IMR-90 (cell line): ENCODE measurements at places on chromosomes 2 and 18.

- DNase-seq, result no peak
These were observed 2.8 kb downstream of the XDH start for GRCh38 chr2:31411771-31412170.

- DNase-seq, result peak; percentile 78
These were observed 358.2 kb upstream of the UBE2E3 start for GRCh38 chr2:180621941-180622918.

DNA sequence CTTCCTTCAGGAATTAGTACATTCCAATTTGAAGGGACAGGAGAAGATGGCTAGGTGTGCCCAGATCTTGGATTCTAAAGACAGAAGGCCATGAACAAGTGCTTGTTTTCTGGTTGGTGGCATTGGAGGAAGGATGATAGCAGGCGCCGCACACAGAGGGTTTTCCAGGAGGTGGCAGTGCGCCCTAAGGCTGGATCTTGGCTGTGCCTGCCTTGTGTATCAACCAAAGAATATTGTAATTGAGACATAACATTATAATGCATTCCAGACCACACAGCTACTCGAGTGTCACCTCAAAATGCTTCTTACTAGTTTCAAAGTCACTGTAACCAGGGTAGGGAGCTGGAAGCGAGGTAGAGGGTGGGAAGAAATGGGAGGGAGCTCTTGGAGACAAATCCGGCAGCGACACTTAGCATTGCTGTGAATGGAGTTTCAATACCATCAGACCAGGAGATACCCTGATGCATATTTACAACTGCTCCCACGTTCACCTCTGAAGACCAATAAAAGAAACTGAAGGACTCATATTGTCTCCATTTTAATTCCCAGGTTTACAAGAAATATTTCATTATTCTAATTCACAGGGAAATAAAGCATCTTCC lies 42.5 kb downstream of the CPO start:
- DNase-seq, result peak; percentile 76

- DNase-seq, result no peak
These were observed 71.5 kb upstream of the HNMT start for GRCh38 chr2:137892739-137893138.

DNA sequence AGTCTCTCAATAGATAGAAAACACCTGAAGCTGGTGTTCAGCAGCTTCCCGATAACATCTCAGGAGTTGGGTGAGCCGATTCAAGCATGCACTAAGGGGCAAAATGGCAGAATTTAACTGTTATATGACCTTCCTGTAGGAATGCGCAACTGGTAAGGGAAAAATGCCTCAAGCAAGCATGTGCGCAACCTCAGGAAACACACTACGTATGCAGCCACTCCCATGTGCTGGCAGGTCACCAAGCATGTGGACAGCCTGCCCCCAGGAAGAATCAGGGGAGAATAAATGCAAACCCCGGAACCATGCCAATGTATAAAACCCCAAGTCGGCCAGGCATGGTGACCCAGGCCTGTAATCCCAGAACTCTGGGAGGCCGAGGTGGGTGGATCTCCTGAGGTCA lies 645.6 kb downstream of the NYAP2 start:
- no peak for DNase-seq

DNA sequence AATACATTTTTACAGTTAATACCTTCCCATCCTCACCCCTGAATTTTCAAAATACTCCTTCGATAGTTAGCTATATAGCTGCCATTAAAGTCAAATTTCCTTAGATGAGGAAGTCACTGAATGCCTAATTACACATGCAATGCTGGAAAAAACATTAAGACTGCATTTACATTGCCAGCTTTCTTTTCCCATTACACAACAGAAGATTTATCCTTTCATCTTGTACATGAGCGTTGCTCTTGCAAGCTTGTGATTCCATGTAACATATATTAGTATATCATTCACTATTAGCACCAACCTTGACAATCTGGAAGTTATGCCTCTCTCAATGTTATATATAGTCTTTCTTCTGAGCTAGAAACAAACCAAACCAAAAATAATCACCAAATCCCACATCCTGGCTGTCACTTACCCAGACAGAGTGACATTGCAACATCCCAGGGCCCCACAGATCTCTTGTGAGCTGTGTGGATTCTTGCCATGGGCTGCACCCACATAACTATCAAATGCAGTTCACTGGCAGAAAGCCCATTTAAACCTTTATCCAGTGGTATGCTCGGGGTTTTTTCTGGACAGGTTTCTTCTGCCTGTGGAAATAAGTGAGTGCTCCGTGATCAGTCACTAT lies 79.2 kb upstream of the PAPOLG start:
- no peak for DNase-seq

GRCh38 chr2:79025421-79025820 lies at the start of gene REG3G:
Gene REG3G (plus strand): TSS chr2:79025702. CDS start chr2:79026094, 392 bp downstream.
- no peak for DNase-seq

DNA sequence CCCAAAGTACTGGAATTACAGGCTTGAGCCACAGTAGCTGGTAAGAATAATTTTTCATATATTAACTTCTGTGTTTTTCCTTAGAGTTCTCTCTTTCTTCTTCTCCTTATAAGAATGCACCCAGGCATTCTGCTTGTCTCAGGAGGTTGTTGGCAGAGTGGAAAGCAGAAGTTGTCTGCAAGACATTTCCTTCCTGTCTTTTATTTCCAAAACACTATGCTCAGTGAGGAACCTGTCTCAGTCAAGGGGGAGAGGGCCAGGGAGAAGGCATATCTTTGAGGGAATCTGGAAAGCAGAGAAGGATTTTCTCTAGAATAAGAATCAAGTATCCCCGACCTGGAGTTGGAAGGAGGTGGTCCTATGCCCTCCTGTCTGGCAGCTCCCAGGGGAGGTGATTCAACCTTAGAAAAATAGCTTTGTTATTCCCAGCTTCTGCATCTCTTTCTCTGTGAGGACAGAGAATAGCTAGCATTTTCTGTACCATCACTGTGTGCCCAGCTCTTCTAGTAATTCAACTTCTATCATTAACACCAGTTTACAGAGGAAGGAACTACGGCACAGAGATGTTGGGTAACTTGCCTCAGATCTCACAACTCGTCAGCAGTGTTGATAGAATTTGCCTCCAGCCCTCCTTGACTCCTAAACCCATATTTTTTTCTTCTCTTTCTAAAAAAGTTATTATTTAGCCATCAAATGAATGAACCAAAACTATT lies 3.8 kb upstream of the LPIN2 start:
- DNase-seq, result no peak
